Fibroblast of skin of left biceps (primary cell): ENCODE measurements at places on chromosomes 11 and 22.

DNA sequence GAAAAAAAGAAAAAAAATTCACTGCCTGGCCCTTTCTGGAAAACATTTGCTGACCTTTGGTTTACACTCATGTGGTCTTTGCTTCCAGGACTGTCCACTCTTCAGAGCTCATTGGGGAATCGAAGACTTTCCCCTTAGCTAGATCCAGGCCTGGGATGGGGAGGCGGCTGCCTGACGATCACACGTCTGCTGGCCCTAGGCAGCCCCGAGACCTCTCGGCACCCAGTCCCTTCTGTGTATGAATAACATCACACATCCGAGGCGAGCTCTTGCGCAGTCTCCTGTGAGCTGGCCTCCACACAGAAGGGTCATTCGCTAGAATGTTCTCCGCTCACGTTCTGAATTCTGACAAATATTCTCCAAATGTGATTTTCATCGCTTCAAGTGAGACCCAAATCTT lies 25.7 kb upstream of the GAL start:
- no peak for DNase-seq

- DNase-seq, result no peak
Observed at GRCh38 chr11:73318501-73319011, 10.5 kb downstream of the ARHGEF17 start.

DNA sequence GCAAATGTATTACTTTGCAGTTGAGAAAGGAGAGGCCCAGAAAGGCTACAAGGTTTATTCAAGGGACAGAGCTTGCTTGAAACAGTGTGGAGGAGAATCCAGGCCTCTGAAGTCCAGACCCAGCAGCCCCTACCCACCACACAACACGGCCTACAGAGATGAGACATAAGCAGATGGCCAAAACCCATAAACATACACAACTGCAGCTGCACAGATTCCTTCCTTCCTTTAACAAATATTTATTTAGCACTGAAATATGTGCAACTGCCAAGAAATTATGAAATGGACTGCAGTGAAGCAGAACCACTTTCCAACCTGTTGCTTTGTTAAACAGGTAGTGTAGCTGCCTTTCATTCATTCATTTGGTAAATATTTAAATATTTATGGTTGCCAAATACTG lies 122.3 kb downstream of the SPATA19 start:
- DNase-seq, result no peak

GRCh38 chr22:20245577-20246367 lies 22.3 kb downstream of the RTN4R start:
- no peak for DNase-seq

- no peak for DNase-seq
Observed at GRCh38 chr22:20238536-20238900, 29.6 kb downstream of the RTN4R start.

- DNase-seq, result no peak
Observed at GRCh38 chr11:118151431-118151830, 1.2 kb downstream of the SCN4B start.

- no peak for DNase-seq
Observed at GRCh38 chr11:108853864-108854263, 189.0 kb downstream of the DDX10 start.

DNA sequence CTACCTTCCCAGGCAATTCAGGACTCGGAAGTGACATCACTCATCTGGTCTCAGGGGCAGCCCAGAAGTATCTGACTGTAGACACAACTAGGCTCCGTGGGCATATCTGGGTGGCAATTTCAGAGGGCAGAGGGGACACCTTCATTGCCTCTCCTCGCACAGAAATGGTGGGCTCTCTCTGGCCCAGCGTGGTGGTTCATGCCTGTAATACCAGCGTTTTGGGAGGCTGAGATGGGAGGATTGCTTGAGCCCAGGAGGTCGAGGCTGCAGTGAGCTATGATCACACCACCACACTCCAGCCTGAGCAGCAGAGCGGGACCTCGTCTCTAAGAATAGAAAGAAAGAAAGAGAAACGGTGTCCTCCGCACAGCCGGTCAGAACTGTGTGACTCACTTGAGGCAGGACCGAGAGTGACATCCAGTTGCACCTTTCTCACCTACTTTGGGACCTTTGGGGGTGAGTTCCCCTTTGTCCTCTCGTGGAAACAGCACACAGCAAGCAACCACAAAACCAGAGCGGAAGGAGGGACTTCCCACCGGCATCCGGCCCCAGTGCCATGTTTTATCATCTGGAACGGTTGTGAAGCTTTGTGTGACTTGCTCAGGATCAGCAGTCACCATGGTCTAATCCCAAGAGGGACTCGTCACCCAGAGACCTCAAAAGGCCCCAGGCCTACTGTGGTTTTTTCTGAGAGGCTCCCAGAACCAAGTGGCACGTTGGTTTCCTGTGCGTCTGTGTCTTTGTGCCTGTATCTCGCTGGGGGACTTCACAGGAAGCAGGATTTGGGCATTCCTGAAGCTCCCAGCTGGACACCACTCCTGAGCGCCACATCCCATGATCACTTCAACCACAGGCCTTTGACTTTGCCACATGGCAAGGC lies 38.4 kb upstream of the EMID1 start:
- no peak for DNase-seq

DNA sequence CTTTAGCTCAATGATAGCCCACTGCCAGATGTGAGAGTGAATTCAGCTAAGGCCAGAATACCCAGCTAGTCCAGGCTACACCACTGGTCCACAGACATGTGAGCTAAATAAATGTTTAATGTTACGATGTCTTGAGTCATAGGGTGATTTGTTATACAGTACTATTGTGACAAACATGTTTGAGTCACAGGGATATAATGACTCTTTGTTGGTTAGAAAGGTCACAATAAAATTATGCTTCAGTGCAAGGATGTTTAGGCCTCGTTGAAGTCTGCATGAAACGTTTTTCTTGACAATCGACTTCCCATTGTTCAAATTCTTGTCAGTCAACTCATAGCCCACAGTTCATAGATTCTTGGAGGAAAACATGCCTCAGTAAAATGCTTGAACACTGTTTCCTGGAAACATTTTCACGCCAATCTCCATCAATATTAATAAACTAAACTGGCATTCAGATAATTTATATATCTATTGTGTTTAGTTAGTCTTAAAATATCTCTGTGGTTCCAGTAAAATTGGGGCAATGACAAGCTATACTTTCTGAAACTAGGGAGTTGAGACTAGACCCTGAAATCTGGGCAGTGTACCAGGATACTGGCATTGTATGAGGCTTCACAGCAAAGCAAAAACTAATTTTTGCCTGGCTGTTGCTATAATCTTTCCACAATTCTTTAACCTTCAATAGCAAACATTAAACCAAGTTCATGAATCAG lies 650.8 kb upstream of the KIRREL3 start:
- peak; percentile 47 for DNase-seq

DNA sequence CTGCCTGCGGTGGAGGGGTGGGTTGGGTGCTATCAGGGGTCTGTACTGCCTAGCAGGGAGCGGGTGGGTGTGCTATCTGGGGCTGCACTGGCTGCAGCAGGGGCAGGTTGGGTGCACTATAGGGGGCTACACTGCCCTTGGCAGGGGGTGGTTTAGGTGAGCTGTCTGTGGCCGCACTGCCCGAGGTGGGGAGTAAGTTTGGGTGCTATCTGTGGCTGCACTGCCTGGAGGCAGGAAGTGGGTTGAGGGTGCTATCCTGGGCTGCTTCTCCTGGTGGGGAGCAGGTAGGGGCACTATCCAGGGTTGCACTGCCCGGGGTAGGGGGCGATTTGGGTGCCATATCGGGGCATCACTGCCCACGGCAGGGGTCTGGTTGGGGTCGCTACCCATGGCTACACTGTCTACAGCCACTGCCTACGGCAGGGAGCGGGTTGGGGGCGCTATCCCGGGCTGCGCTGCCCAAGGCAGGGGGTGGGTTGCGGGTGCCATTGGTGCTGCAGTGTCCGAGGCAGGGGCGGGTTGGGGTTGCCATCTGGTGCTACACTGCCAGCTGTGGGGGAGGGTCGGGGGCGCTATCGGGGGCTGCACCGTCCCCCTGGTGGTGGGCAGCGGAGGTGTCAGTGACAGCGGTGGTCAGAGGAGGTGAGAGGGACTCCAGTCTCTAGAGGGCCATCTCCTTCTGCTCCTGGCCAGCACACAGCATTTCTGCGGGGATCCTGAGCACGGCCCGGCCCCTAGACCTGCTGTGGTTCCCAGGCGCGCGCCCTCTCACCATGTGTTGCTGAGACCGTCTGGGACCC lies 1.3 kb upstream of the RFPL2 start:
- DNase-seq, result no peak

- DNase-seq, result no peak
Observed at GRCh38 chr22:21661991-21662390, 3.8 kb upstream of the PPIL2 start.

DNA sequence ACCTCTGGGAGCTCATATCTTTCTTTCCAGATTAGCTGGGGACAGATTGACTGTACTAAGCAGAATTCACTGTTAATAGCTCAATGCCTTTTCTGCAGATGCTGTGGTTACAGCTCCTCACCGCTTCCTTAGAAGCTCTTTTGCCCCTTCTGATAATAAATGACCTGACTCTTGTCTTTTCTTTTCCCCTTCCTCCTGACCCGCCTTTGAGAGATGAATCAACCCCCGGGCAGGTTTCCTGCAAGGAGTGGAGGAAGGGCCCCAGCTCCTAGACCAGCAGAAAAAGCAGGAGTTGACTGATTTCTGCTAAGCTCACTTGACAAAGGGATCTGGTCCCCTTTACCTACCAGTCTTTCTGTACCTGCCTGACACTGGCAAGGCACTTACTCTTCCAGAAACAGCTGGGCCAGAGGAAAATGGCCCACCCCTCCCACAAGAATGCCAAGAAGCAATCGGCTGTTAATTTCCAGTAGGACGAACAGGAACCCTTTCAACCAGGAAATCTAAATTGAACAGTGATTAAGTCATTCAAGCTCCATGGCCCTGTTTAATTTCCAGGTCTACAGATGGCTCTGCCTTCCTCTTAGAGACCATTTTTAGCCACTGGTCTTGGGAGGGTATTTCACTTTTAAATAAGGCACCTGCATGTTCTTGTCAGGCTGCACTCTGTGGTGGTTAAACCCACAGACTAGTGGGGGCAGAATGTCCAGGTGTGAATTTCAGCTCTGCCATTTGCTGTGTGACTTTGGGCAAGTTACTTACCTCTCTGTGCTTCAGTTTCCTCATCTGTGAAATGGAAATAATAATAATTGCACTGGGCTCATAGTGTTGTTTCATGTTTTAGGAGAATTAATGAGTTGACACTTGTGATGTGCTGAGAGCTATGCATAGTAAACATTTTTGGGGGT lies 67.5 kb downstream of the PRR5L start:
- DNase-seq, result no peak

DNA sequence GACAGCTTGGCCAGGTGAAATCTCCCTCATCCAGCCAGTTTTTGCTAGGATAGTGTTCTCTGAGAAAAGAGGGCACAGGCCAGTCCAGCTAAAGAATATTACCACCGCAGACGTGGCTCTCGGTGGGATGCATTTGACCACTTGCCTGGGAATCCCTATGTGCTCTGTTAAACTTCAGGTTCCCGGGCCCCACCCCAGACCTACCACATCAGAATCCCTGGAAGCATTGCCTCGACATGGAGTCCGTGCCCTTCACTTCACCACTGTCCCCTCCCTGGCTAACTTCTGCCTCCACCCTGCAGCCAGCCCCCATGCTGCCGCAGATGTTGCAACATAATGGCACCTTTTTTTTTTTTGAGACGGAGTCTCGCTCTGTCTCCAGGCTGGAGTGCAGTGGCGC lies 56.9 kb upstream of the EMID1 start:
- no peak for DNase-seq

DNA sequence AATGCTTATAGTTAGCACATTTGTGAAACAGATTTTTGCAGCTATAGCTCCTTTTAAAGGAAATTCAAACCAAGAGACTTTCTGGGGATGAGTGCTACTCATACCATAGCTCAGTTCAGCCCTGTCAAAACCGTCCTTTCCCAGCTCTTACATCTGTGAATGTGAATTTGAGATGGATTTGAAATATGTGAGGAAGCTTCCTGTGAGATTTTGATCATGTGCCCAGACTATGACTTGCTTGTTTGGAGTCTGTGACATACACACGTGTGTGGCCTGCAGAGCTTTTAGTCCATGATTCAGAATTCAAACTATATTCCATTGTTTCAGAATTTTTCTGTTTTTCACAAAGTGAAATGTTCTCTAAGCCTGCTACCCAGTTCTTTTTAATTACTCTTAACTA lies 4.4 kb upstream of the MMP1 start:
- DNase-seq, result peak; percentile 95

DNA sequence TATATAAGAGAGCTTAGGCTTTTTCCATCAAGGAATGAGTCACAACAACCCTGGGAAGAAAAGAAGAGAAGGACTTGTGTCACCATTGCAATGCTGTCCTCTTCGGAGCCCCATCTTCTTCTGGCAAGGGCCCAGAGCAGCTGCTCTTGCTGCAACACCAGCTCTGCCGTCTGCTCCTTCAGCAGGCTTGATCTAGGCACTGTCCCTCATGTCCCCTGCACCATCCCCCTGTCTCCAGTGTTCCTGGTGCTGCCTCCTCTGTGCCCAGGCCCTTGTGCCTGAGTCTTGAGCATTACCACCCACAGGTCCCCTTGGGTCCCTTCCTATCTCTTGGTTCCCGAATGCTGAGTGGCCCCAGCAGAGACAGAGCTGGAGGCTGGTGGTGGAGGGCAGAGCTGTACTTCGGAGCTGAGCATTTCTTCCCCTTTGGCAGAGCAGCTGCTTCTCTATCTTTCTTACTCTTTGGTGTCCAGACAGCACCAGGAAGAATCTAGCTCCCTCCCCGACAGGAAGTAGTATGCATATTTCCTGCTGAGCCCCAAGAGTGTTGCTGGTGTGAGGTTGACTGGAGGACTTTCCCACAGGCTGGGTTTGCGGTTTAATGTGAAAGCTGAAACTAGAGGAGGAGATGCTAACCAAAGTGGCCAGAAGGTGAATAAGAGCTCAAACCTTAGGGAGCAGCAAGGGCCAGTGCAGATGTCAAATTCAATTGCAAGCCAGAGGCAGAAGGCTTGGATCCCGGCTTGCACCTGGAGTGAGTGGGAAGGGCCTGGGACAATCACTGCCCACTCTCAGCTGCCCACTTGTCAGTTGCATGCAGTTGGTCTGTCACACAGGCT lies 27.8 kb downstream of the WEE1 start:
- peak; percentile 52 for DNase-seq

GRCh38 chr11:113046866-113047265 lies 85.6 kb downstream of the NCAM1 start:
- DNase-seq, result no peak

GRCh38 chr11:72637926-72638325 lies 36.3 kb downstream of the PDE2A start:
- DNase-seq, result no peak

DNA sequence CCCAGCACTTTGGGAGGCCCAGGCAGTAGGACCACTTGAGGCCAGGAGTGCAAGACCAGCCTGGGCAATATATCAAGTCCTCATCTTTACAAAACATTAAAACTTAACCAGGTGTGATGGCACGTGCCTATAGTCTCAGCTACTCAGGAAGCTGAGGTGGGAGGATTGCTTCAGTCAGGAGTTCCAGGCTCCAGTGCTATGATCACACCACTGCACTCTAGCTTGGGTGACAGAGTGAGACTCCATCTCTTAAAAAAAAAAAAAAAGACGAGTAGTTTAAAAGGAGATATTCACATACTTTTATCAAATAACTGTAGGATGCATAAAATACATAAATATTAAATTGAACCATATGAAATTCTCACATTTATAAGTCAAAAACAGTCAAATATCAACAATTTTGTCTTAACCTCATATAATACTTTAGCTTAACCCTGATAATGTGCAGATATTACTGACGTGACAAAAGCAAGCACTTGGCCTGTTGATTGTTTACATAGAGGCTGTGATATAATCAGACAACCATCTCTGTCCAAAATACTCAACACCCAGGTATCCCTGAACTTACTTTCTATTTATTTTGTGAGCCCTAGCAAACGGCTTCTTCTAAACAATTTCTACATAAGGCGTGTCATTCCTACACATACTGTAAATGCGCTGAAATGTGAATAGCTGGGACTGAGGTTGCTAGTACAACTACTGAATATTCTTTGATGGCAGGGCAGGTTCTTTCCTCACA lies 57.0 kb downstream of the PRCP start:
- DNase-seq, result no peak
